Stimulated activated CD8-positive, alpha-beta memory T cell treated with anti-CD3 and anti-CD28 coated beads, Interleukin-4, amount 100 ng/mL, for 4 hours (primary cell): ENCODE measurements at places on chromosomes 6 and 20.
A peak's percentile ranks its signal among the peaks of the same experiment; 100 is the strongest.

GRCh38 chr6:168018664-168019063, 21.2 kb downstream of the KIF25 start:
- DNase-seq = no peak

GRCh38 chr6:11632231-11632630, 94.7 kb downstream of the TMEM170B start:
- DNase-seq = no peak

DNA sequence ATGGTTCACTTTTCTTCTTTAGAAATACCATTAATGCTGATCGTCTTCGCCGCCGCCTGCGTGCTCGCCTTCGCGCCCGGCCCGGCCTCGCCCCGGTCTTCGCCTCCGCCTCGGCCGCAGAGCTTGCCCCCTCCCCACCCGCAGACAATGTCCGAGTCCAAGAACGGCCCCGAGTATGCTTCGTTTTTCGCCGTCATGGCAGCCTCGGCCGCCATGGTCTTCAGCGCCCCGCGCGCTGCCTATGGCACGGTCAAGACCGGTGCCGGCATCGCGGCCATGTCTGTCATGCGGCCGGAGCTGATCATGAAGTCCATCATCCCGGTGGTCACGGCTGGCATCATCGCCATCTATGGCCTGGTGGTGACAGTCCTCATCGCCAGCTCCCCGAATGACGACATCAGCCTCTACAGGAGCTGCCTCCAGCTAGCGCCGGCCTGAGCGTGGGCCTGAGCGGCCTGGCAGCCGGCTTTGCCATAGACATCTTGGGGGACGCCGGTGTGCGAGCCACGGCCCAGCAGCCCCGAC, 4.8 kb upstream of the PRPH2 start:
- DNase-seq = no peak

GRCh38 chr6:150813319-150813992, 52.0 kb upstream of the MTHFD1L start:
- DNase-seq = no peak

DNA sequence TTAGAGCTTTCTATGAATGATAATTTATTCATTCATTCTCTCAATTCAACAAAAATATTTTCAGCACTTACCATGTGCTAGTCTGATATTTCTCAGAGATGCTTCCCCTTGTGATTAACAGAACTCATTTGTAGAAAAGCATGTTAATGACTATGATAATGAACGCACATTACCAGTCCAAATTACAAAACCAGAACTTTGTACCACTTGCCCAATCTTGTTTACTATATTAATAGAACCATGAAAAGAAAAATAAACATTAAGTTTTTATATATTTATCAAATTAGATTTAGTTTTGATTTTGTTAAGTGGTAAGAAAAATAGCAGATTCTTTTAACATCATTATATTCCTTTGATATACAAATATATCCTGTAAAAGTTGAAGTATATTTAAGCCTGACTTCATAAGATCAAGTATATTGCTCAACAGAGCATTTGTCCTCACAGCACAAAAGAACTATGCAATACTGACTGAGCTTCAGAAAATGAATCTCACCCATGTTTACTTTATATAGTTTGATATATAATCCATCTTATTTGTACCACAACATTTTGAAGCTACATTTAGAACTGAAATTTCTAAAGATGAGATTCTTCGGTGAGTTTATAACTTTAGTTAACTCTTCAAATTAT, 48.9 kb downstream of the TMEM244 start:
- no peak for DNase-seq

DNA sequence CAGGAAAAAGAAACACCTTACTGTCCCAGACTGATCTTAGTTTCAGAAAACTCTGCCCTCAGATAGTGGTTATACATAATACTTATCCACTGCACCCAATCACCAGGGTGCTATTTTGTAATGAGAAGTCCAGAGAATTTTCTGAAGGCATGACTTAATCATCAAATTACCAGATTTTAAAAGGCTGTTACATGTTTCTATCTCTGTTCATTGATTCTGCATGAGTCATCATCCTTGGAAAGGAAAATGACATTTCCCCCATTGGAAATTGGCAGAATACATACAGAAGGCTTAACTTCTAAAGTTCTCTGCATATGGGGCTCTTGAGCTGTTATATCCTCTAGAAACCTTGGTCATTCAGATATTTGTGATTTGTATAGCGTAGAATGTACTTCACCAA, 587.9 kb upstream of the FLRT3 start:
- no peak for DNase-seq

- DNase-seq = no peak
Observed at GRCh38 chr20:9440892-9441291, 73.5 kb upstream of the LAMP5 start.

GRCh38 chr20:55160037-55160436, 684.6 kb downstream of the DOK5 start:
- no peak for DNase-seq

- DNase-seq = peak; percentile 46
Observed at GRCh38 chr6:136723780-136724179, 68.5 kb downstream of the MAP3K5 start.

DNA sequence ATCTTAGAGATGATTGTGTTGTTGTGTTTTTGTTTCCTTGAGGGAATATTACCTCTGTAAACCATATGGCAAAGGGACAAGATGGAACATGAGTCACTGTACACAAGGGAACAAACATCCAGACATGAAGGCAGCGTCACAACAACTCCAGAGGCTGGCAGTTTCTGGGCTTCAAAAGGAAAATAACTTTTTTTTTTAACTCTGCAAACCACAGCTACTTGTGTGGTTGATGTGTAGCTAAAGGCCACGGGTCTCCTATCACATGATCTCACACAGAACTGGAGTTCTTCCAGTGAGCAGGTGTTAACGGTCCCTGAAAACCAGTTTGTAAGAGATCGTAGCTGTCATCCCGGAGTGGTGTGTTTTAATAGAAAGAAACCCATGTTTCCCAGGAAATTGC, 33.2 kb upstream of the HBS1L start:
- no peak for DNase-seq

DNA sequence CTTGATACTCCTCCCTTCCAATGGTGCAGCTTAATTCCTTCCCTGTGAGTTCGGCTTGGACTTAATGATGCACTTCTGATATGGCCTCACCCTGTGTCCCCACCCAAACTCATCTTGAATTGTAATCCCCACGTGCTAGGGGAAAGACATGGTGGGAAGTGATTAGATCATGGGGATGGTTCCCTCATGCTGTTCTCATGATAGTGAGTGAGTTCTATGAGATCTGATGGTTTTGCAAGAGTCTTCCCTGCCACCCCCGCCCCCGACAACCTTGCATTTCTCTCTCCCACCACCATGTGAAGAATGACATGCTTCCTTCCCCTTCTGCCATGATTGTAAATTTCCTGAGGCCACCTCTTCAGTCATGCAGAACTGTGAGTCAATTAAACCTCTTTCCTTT, 50.3 kb upstream of the HLA-G start:
- no peak for DNase-seq

DNA sequence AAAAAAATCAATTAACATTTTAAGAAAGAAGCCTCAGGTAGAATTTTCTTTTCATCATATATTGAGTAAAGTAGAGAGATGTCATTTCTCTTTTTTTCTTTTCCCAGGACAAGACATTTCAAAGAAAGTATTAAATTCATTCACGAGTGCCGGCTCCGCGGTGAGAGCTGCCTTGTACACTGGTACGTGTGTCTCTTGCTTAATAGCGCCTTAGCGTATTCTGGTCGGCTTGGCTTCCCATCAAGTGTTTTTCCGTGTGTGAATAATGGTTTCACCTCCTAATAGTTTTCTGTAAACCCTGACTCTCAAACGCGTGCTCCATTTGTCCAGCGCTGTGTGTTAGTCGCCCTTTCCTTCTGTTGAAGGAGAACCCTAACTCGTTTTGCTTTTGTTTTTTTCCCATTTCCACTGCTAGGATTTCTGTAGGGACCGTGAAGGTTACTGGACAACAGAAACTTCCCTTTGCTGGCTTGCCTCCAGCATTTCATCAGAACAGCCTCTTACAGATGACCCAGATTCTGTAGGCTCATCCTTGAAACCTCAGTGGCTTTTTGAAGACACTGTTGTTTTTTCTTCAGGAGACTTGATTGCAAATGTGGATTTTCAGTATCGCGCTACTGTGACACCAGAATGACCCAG, 45.7 kb upstream of the IRF4 start:
- DNase-seq = no peak

- DNase-seq = no peak
Observed at GRCh38 chr6:45563041-45563440, 185.3 kb upstream of the SUPT3H start.

DNA sequence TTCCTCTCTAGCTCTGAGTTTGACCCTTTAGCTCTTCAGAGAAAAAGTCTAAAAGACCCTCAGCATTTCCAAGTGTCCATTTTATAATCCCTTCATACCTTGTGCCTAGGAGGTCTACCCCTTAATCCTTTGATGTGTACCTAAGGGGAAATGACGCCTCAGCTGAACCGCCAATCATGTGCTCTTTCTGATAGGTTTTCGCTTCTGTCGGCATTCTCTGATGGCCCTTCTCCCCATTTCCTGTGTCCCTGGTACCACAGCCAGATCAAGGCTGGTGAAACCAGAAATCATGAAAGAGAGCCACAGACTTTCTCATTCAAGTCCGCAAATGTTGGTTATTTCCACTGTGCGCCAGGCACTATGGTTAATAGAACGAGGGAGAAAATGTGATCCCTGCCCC, 333.9 kb downstream of the FARS2 start:
- DNase-seq = no peak

- no peak for DNase-seq
Observed at GRCh38 chr6:153092082-153093013, 38.7 kb downstream of the RGS17 start.

- DNase-seq = no peak
Observed at GRCh38 chr6:84052204-84052882, 18.8 kb downstream of the MRAP2 start.

- DNase-seq = no peak
Observed at GRCh38 chr20:40197691-40198090, 491.3 kb downstream of the MAFB start.

DNA sequence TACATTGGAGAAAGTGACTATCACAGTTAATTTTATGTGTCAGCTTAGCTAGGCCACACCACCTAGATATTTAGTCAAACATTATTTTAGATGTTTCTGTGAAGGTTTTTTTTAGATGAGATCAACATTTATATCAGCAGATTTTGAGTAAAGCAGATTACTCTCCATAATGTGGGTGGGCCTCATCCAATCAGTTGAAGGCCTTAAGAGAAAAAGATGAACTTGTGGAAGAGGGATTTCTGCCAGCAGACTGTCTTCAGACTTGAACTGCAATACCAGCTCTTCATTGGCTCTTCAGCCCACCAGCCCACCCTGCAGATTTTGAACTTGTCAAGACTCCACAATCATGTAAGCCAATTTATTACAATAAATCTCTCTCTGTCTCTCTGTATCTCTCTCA, 25.1 kb upstream of the FBXO30 start:
- no peak for DNase-seq

DNA sequence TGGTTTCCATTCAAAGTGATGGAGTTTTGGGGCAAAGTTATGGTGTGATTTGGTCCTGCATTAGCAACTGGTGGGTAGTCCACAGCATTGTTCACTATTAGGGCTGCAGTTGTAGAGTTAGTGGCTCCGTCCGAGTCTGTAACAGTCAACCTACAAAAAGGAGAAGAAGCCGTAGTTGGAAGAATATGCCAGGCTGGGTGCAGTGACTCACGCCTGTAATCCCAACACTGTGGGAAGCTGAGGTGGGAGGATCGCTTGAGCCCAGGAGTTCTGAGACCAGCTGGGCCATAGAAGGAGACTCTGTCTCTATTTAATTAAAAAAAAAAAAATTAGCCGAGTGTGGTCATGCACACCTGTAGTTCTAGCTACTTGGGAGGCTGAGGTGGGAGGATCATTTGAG, 69.5 kb downstream of the KIAA0319 start:
- DNase-seq = no peak

- DNase-seq = peak; percentile 8
Observed at GRCh38 chr20:59042151-59042795, at the start of gene PRELID3B. TSS of gene PRELID3B (minus strand) at chr20:59042786. CDS start at chr20:59042730, 56 bp downstream.

DNA sequence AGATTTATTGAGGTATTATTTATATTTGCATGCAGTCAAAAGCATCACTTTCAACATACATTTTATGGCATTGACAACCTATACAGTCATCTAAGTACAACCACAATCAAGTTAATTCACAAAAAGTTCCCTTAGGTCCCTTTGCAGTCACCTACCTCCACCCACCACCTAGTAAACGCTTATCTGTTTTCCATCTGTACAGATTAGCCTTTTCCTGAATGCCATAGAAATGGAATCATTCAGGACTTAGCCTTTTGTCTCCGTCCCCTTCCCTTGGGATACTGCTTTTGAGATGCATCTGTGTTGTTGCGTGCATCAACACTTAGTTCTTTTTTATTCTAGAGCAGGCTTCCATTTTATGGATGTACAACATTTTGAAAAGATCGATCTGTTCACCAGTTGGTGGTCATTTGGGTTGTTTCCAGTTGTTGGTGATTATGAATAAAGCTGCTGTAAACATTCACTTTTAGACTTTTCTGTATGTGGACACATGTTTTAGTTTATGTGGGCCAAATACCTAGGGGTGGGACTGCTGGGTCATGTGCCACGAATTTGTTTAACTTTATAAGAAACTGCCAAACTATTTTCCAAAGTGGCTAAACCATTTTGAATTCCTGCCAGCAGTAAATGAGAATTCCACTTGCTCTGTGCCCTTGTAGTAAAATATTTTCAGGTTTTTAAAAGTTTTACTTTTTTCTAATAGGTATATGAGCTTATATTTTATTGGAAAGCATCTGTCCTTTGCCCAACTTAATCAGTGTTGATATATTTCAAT, 17.6 kb upstream of the IFNGR1 start:
- DNase-seq = no peak

DNA sequence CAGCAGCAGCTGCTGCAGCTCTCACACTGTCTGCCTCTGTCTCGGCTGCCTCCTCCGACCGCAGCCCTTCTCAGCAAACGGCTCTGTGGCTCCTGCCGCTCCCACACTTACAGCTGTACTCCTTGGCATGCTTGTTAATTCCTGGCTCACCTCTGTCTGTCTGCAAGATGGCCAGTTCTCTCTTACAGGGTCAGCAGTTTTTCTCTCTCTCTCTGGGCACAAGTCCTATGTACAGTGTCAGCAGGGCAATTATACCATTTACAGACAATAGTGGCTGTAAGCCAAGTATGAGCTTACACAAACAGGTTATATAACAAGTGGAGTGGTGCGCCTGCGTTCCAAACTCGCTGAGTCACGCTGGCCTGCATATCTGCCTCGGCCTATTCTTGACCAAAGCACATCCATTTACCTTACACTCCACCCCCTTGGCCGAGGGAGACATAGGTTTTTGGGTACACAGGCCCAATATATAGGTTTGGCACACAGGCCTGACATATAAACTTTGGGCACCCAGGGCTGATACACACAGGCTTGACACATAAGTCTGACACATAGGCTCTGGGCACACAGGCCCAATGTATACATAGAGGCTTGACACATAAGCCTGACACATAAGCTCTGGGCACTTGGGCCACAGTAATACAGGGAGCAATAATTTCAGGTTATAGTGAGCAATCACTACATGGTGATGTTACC, 4.4 kb downstream of the ZKSCAN3 start:
- DNase-seq = no peak

DNA sequence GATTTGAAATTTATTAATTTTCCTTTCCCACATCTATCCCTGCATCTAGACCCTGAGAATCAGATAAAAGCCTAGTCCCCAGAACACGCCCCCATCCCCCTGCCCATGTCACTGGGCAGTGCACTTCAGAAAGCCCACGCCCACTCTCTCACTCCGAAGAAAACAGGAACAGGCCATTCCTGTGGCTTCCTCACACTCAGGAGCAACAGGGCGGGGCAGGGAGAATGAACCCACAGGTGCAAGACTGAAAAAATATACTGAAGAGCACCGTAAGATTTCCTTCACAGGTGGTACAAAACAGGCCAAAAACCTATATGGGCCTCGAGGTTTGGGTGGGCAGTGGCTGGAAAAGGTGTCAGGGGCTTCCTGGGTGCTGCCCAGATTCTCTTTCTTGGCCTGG, 3.4 kb downstream of the OXT start:
- DNase-seq = no peak
